ENCODE measurements at places on chromosomes 4 and X.

GRCh38 chr4:17490575-17491059 lies 21.3 kb downstream of the QDPR start:
- no peak for DNase-seq

DNA sequence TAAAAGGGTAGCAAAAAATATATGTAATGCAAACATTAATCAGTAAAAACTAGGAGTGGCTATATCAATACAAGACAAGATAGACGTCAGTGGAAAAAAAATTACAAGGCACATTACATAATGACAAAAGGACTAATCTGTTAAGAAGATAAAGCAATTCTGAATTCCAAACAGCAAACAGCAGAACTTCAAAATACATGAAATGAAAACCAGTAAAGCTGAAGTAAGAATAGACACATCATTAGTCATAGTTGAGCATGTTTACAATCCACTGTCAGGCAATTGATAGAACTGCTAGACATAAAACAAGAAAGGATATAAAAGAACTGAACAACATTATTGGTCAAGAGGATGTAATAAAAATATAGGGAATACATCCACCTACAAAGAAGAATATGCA lies 12.2 kb downstream of the SULT1B1 start:
- no peak for DNase-seq

- no peak for DNase-seq
Measured at GRCh38 chr4:80192937-80193336, 4.4 kb upstream of the PRDM8 start.

DNA sequence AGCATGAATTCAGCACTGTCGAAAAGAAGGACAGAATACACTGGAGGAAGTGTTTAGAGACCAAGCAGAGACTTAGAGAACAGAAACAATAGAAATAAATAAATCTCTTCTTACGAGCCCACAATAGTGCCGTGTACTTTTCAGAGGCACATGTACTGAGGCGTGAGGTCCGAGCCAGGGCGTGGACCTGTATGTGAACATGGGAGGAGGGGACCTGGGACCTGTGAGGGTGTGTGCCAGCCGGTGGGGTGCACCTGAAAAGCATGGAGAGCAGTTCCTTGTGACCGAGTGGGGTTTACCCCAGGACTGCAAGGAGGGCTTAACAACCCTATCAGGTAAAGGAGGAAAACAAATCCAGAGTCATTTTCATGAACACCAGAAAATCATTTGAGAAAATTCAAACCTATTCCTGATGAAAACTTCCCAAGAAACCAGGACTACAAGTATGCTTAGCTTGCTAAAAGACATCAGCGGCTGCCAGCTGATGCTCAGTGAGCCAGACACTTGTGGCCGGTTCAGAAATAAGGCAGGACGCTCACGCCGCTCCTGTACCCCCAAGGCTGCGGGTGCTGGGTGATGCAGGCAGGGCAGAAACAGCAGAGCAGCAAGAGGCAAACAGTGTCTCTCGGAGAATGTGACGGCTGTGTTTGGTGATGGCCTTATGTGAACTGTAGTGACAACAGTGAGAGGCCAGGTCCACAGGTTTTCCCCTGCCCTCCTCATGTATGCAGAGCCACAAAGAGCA lies 37.1 kb downstream of the NELFA start:
- DNase-seq: no peak

DNA sequence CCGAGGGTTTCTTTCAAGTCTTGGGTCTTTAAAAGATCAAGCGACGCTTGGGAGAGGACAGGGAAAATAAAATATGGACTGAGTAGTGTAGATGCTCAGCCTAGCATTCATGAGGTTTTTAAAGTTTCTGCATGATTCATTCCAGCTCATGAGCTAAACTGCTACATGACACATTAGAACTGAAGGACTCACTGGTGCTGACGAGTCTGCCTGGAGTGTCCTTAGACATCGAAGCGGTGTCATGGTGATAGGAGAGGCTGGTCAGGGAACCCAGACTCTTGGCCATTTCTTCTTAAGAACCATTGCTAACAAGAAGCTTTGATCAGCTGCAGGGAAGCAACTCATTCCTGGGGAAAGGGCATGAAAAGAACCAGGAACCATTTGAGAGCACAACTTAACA lies 158.6 kb downstream of the TRIML1 start:
- no peak for DNase-seq

DNA sequence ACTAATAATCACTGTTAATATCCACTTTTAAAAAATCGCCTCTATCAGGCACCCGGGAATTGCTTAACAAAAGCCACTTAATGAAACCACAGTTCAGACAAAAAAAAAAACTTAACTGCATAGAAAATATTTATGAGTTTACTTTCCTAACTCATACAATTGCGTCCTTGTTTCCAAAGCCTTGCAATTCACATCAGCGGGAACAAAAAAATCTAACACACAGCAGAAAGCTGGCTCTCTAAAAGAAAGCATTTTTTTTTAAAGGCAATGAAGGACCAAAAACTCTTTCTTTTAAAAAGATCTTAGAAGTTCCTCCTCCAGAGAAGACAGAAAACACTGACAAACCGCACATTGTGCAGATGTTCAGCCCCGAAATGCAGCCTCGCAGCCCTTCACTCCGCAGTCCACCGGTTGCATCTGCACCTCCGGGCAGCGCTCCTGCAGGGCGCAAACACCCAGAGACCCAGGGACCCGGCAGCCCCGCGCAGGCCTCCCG lies 812 bp downstream of the FAT1 start:
- DNase-seq: no peak

GRCh38 chrX:10296576-10296975 lies 139.8 kb downstream of the CLCN4 start:
- DNase-seq: no peak

- no peak for DNase-seq
Measured at GRCh38 chrX:120672841-120673530, 43.1 kb upstream of the C1GALT1C1 start.

- no peak for DNase-seq
Measured at GRCh38 chr4:140049024-140049848, 104.7 kb downstream of the MAML3 start.
